NCI-H2081 treated with DMSO at 0.1 percent for 48 hours (cell line): ENCODE measurements at places on chromosomes 11 and 22.
A peak's percentile ranks its signal among the peaks of the same experiment; 100 is the strongest.

DNA sequence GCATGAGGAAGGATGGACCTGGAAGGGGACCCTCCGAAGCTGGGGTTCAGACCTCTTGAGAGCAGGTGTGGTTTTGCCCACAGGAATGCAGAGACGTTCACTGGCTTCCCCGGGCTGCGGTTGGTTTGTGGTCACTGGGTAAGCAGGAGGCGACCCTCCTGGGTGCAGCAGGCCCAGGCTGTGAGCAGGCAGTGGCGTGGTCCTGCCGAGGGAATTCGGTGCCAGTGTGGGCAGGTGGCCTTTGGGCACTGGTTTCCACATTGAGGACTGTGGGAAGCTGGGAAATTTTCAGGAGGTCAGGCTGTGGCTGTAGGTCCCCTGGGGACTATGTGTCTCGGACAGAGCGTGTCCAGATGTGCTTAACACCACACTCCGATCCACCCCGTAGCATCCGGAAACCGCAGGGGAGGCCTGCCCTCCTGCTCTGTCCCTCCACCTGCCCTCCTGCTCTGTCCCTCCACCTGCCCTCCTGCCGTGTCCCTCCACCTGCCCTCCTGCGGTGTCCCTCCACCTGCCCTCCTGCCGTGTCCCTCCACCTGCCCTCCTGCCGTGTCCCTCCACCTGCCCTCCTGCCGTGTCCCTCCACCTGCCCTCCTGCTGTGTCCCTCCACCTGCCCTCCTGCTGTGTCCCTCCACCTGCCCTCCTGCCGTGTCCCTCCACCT, 27.5 kb downstream of the TPCN2 start:
- no peak for DNase-seq

DNA sequence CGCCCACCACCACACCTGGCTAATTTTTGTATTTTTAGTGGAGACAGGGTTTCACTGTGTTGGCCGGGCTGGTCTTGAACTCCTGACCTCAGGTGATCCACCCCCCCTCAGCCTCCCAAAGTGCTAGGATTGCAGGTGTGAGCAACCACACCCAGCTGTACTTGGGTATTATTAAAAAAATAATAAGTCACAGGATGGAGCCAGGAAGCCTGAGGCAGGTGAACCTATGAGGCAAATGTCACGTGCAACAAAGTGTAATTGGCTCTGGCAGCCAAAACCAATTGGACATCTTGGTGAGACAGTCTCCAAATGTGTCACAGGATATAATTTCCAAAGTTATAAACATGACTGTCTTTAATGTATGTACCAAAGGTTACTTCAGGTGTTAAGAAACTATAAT, 24.0 kb upstream of the MALAT1 start:
- DNase-seq = no peak

DNA sequence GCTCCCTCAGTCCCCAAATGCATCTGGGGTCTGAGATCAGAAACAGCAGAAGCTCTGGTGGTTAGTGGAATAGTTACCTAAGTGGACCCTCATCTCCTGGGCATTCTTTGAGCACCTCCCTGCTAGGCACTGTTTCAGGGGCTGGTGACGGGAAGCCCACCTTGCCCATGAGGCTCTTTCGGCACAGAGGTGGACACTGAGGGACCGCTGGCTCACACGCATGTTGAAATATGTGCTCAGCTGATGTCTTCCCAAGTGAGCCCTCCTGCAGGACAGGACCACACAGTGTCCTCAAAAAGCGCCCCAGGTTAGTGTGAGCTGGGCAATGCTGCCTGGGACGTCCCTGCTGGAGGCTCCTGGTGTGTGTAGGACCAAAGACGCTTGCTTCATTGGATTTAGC, 1379.9 kb downstream of the TBC1D22A start:
- no peak for DNase-seq

DNA sequence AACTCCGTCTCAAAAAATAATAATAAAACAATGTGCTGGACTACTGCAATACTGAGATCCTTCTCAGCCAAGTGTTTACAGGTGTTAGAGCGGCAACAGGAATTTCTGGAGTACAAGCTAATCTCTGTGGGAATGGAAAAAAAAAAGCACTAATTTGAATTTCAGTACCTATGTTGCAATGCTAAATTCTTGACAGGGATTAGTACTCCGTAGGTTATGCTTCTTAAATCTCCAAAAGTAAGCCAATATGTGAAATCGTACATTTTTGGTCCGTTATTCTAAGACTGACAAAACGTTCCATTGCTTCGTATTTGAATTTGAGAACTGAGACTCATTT, 1.1 kb downstream of the ATL3 start:
- no peak for DNase-seq

- no peak for DNase-seq
Measured at GRCh38 chr22:47200273-47201051, 438.0 kb downstream of the TBC1D22A start.

DNA sequence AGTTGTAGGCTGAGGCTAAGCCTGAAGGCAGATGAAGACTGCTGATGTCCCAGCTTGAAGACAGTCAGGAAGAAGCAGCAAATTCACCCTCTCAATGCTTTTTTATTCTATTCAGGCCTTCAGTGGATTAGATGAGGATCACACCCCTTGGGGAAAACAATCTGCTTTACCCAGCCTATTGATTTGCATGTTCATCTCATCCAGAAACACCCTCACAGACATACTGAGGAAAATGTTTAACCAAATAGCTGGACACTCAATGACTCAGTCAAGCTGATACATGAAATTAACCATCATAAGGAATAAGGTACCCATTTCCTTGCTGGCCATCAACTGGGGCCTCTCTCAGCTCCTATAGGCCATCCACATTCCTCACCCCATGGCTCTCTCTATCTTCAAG, 549.9 kb upstream of the CCDC90B start:
- DNase-seq = no peak

DNA sequence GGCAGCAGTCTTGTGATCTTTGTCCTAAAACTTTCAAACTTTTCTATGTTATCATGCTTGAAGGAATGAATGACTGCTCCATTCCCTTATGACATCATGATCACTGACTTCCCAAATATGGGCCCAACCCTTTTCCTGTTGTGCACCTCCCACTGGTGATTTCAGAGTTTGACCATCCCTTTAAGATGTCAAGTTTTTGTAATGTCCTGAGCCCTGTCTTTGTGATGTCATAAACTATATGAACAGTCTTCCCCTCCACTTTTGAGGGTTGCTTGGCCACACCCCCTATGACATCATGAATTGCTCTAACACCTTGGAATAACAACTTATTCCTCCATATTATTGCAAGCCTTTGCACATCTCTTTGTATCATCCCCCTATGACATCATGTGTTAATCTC, 16.5 kb upstream of the NUCB2 start:
- no peak for DNase-seq

DNA sequence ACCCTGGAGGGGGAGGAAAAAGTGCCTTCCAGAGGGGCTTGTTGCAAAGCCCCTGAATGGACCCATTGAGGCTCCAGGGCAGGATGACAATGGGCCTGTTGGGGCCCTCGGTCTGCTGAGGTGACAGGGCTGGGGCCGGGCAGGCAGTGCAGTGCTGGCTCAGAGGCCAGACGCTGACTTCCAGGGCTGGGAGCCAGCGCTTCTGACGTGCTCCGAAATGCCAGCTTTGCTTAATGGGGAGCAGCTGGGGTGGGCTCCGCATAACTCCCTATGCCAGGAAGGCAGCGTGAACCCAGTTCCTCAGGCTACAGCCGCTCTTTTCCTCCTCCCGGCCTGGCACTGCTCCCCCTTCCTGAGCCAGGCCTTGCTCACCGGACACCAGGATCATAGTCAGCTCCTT, 17.7 kb downstream of the NAV2 start:
- no peak for DNase-seq

DNA sequence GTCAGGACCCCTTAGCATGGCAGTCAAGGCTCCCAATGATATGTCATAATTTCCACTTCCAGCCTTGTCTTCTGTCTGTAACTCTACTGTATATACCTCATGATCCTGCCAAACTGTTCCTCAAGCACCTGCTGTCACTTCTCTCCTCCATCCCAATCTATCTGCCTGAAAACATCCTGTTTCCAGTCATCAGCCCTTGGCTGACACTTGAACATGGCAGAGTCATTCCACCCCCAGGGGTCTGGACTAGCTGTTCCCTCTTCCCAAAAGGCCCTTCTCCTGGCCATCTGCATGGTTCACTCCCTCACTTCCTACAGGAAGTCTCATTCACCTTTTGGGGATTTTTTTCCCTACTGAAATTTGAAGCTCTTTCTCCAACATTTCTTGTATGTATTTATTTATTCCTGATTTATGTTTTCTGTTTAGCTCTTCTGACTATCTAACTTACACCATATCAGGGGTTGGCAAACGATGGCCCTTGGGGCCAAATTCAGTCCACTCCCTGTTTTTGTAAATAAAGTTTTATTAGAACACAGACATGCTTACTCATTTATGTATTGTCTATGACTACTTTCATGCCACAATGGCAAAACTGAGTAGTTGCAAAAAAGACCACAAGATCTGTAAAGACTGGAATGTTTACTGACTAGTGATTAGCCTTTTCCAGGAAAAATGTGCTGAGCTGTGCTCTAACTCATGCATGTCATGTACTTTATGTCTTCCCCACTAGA, 278.4 kb downstream of the KIRREL3 start:
- DNase-seq = no peak

GRCh38 chr11:102611291-102611690, 13.8 kb downstream of the MMP20 start:
- DNase-seq = no peak

DNA sequence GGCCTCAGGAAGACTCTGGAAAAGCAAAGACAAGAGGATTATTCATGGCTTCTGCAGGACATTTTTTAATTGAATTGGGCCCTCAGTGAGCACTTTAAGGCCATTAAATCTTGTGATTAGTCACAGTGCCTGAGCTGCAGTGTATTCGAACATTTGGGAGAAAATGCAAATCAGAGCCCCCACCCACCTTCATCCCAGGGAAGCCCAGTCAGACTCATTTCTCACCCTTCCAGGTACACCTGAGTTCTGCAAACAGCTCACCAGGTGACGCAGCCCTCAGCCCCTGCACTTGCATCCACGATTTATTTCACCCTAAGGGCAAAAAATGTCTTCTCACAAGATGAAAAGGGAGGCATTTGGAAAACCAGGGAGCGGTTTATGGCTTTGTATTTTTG, 128.7 kb downstream of the MPPED1 start:
- DNase-seq = no peak

DNA sequence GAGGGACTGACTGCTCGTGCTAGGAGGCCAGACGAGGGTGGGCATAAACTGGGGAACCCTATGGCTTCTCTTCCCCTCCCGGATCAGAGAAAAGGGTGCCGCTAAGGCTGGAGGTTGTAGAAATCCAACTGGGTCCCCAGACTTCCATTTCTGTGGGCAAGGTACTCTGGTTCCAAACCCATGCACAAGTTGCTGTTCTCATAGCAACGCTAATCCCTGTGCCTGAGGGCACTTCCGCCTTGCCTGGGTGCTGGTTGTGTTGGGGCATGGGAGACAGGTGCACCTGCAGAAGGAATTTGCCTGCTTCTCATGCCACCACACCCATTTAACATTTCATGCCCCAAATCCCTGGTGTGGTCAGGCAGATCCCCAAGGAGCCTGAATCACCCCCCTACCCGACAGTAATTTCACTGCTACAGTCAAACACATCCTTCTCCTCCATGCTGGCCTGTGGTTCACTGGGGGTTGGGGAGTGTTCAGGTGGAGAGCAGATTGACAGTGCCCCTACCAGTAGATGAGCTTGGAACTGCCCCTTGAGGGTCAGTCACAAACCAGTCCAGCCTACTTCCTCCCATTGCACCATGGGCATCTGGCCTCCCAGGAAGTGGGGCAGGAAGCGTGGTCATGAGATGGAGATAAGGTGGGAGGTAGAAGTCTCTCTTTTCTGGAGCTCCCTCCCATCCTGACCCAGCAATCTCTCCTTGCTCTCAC, 1.2 kb downstream of the C2CD2L start:
- DNase-seq = peak; percentile 17

GRCh38 chr11:102457865-102458264, 5.3 kb upstream of the TMEM123 start:
- DNase-seq = peak; percentile 10

DNA sequence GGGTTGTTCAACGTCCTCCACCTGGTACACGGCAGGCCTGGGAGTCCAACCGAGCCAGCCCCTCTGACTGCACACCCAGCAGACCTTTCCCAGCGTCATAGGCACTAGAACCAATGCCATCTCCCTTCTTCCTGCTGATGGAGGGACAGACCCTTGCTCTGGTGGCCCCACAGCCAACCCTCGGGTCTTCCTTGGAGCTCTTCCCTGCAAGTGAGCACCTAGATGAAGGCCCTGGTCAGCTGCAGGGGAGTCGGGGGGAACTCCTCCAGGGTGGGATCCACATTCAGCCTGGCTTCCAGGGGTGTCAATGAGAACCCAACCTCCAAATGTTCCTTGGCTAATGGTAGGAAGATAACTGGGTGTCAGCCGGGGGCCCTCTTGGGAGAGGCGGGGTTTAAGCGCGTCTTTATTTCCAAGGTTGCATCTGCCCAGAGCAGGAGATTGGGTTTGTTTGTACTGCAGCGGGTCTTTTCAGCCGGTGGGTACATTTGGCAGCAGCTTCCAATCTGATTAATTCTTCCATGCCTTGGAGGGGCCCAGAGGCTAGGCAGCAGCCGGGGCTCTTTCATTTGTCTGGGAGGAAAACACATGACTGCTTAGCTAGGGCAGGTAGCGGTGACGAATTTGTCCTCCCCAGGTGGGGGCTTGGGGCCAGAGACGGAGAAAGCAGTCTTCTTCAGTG, 56.0 kb upstream of the SHISAL1 start:
- no peak for DNase-seq

DNA sequence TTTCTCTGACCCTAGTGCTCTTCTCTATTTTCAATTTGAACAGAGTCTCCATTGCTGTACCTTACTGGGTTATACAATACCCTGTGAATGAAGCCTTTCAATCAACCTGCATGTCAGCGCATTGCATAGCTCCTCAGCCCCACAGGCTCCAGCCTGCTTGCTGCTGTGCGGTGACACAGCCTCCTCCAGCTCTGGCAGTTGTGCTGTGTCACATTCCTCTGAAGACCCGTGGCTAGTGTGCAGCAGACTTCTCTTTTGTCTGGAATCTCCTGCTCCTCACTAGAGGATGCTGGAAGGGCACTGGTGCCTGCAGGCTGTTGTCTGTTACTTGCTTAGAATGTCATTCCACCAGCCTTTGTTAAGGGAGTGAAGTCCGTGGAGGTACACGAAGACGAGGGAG, 390.1 kb upstream of the B3GAT1 start:
- DNase-seq = no peak

DNA sequence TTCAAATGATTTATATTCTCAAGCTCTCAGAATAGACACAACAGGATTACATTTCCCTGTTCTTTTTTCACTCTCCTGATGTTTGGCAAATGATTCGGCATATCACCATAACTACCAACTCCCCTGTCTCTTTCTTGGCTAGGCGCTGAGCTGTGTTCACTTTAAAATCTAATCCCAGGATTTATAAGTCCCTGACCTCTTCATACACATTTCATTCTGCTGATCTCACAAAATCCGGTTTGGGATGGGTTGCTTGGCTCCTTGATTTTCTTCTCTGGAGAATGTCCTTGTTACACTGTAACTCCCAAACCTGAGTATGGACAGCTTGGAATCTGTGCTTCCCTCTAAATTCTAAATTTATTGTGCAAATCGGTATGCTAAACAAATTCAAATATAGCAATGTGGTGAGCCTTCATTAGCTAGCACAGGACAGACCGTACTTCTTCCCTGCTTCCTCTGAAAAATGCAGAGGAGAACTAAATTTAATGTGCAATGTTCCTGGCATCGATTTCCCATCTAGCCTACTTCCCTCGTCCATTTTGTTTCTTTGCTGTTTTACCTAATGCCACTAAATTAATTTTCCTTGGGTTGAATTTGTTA, 858.5 kb upstream of the FAT3 start:
- DNase-seq = no peak

GRCh38 chr11:78741741-78742140, 167.1 kb upstream of the NARS2 start:
- DNase-seq = no peak
